ENCODE measurements at places on chromosomes 2 and 18. TPM values are rescaled to one million over a fixed set of nuclear protein-coding genes. Genes with fewer than 3 reads are reported as not detected.

- DNase-seq = no peak
These were observed 26.7 kb downstream of the RAB1A start for GRCh38 chr2:65103013-65103715.

The ATP8B1 gene
- not detected for total RNA-seq

DNA sequence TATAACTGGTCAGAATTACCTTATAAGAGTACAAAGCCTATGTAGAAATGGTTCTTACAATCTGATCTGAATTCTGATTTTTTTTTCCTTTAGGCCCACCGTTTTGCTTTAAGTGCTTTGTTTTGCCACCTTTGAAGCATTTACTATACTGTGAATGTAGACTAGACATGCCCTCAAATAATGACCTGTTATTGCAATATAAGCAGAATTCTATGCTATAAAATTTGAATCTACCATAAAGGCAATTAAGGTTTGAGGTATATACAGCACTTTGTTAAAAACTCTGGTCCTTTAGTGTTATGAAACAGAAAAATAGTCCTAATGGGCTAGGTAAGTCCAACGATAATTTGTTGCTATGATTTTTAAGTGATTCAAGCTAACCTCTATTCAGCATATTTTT, 86.6 kb upstream of the NOSTRIN start:
- DNase-seq = no peak

DNA sequence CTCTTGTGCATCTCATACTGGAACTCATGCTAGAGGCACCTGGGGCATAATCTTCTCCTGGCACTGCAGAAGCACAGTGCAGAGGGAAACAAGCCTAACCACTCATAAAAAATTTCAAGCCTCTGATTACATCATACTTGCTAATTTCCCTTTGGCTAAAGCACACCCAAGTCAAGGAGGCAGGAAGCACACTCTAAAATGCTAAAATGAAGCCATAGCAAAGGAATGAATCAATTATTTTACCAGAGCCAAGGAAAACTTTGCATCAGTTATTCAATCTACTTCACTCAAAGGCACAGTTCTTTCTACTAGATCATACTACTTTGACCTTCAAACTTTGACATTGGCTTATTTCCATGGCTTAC, 79.6 kb upstream of the SPOPL start:
- no peak for DNase-seq

GRCh38 chr2:170163411-170164065, 14.4 kb upstream of the MYO3B start:
- DNase-seq = no peak

- no peak for DNase-seq
These were observed 45.4 kb downstream of the EXOC6B start for GRCh38 chr2:72780477-72780876.

The CDH19 gene
- not detected for total RNA-seq

DNA sequence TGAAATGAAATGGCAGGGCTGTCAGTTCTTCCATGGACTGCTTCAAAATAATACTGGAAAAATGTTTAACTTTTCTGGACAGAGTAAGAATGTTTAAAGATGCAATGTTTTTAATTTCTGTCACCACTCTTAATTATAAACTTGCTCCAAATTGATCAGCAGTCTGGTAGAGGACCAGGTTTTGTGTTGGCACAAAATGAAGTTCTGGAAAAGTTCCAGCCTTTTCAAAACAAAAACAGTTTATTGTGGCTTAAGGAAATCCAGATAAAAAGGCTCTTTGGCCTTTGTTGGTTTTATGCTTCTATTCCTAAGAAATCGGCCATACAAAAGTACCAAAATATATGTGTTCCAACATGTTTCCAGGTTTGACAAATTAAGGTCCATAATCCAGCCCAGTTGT, 48.8 kb downstream of the PTRHD1 start:
- no peak for DNase-seq

- DNase-seq = peak; percentile 42
These were observed 3.0 kb downstream of the ZNF516 start for GRCh38 chr18:76491776-76492668.

DNA sequence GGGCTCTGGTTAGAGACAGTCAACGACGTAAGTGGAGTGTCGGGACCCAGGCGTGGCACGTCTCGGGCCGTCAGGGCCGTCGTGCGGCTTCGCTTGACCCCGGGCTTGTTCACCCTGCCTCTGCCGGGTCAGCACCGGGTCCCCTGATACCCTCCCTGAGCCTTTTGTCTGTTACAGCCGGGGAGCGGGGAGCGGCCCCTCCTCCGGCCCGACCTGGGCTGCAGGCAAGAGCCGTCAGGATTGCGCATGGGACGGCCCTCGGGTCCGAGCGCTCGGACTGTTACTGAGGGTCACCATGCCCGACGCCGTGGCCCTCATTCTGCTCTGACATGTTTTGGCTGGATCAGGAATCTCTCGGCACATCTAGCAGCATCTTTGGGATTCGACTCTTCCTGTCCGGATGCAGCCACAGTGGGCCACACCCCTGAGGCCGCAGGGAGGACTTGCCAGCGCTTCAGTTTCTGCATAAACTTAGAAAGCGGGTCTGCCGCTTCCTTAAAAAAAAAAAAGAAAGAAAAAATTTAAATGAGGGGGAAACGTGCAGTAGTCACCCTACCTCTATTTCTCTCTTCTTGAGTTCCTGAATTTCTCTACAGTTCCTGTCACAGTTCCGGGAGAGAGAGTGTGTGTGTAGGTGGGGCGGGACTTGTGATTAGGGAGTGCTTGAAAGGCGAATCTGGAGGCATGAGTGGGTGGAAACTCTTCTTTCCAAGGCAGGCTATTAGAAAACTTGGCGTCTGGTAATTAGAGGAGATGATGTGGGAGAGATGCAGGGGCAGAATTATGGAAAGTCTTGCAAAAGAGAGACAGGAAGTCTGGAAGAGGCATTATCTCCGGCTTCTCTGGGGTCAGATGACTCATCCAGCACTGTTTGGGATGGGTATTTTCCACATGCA, 909 bp downstream of the TMEM87B start:
- DNase-seq = peak; percentile 54

- no peak for DNase-seq
These were observed 934.8 kb downstream of the NRXN1 start for GRCh38 chr2:50097148-50097547.

GRCh38 chr2:232674491-232674890, 22.6 kb upstream of the GIGYF2 start:
- no peak for DNase-seq
